Keratinocyte (primary cell): ENCODE measurements at places on chromosomes 5 and 9.

DNA sequence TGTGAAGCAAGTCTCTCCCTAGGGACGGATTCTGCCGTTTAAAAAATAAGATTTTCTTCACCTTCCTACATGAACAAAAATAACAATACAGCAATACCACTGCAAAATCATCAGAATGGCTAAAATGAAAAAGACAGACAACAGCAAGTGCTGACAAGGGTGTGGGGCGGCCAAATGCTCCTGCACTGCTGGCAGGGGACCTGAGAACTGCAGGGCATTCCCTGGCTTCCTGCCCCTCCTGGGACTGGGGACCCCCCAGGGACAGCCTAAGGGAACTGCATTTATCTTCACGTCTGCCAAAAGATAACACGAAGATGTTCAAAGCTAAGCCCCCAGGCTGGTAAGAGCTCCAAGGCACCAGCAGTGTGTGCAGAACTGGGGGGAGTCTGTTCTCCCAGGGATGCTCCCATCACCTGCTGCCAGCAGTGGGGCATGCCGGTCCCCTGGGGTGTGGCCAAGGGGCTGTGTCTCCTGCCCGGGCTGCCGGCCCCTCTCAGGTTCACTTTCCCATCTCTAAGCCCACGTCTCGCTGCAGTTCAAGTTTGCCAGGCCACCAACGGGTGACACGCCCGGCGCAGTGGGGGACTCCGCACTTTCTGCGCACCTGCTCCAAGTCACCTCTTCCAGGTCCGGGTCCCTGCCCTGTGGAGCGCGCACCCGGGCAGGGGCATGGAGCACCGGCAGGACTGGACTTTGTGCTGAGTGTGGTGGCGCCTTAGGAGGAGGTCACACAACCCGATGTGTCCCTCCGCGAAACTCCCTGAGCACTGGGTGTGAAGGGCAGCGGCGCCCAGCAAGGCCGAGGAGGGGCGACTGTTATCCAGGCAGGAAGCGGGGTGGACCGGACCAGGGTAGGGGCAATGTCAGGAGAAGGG lies 4.5 kb upstream of the EGFL7 start:
- DNase-seq = no peak

- no peak for DNase-seq
These were observed 131.2 kb upstream of the IQGAP2 start for GRCh38 chr5:76271836-76272235.

DNA sequence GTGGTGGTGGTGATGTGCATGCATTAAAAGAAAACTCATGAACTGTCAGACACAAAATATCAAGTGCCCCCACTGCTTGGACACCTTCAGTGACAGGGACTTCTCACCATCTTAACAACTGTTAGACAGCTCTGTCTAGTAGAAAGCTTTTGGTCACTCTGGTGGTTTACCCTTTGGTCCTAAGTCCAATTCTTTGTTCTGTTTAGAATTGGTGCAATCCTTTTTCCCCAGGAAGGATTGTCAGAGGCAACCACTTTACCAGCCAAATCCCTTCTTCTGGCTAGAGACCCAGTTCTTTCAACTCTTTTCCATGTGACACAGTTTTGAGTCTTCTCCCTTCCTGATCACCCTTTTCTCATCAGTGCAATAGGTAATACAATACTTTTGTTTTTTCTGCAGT lies 140.2 kb downstream of the SEC61B start:
- DNase-seq = no peak

- DNase-seq = peak; percentile 58
These were observed 77.0 kb upstream of the ZFAND5 start for GRCh38 chr9:72441848-72442607.

- no peak for DNase-seq
These were observed 105.5 kb upstream of the PITX1 start for GRCh38 chr5:135139381-135140134.

- no peak for DNase-seq
These were observed 38.2 kb downstream of the POLR1E start for GRCh38 chr9:37523916-37524315.

DNA sequence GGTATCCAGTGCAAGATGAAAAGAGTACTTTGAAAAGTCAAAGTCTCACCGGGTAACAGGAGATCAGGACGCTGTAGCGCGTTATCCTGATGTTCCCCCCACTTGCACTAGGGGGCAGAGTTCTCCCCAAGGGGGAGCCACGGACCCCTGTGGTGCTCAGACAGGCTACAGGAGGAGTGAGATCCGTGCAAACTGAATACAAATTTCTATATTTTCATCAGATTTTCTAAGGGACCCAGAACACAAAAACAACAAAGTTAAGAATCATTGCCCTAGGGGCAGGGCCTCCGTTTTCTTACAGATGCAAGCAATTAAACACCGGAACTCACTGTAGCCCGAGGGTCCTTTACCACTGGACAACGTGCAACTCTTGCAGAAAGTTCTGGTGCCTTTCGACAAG lies 2.0 kb downstream of the MYO10 start:
- DNase-seq = no peak

DNA sequence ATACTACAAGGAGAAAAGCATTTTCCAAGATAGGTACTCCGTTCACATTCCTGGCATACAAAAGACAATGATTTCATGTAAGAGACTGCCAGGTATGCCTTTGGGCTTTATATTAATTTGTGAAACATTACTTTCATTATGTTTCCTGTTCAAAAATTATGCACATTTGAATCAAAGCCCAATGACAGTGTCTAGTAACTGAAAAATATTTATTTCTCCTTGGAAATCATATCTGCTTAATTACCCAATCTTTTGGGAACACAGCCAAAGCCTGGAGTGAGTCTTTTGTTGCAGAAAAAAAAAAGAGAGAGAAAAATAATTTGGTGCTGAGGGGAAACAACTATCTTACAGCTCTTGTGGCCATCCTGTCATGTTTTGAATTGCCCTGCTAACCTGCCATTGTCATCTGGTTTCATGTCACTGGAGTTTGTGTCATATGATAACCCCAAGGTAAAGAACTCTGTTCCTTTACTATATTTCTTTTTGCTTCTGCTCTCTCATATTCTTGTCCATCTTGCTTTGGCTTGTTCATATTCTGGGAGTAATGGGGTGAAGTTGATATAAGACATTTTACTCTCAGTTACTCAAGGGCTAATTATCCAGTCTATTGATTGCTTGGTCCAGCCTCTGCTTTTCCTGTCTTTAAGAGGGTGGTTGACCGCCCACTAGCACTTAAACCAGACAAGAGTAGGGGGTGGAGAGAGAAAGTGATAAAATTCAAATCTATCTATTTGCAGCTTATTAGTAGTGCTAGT lies 238.3 kb upstream of the NUDT12 start:
- DNase-seq = no peak

GRCh38 chr9:112074250-112075008 lies 100.7 kb downstream of the SUSD1 start:
- no peak for DNase-seq

DNA sequence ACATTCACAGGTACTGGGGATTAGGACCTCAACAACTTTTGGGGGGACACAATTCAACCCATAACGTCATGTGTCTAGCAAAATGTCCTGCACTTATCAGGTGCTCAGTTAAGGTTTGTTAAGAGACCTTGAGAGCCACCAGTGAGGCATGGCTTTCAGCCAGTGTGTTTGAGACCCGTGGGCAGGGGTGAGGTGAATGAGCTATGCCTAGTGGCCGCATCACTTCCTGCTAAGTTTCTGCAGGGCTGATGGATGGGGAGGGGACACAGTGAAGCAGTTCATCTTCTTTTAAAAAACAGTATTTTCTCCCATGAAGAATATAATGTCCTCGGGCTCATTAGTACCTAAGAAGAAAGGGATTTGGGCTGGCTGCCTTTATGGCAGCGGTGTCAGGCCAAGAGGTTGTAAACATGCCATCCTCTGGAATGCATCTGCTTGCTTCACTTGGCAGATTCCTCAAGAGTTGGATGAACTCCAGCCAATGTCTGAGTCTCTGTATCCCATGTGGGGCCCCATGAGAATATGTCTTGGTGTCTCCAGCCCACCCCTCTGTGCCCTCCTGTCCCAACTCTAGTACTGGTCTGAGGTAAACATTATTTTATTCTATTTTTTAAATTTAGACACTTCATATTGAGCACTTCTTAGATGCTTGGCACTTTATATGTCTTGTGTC lies 282.2 kb downstream of the CWC27 start:
- no peak for DNase-seq

GRCh38 chr9:72203205-72203803 lies 54.1 kb downstream of the GDA start:
- DNase-seq = no peak

- DNase-seq = no peak
These were observed 235.3 kb downstream of the ZSWIM6 start for GRCh38 chr5:61567337-61567736.

DNA sequence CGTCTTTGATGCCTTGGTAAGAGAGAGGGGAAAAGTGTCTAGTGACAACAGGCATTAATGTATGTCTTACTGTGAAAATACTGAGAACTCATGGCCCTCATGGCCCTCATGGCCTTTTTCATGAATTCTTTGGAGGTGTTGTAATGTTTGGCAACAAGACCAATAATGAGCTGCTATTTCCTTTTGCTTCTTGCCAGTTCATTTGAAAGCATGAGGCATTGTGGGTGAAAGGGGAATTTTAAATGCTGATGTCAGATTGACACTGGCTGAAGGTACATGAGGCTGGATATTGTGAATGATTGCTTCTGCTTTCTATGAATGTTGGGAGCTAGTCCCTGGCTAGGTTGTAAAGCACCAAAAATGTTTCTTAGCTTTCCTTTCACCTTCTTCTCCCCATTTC lies 79.2 kb downstream of the DOCK2 start:
- DNase-seq = no peak

GRCh38 chr9:83019246-83019645 lies 43.7 kb downstream of the RASEF start:
- no peak for DNase-seq

GRCh38 chr9:34218446-34218845 lies 39.6 kb downstream of the UBAP1 start:
- DNase-seq = no peak

DNA sequence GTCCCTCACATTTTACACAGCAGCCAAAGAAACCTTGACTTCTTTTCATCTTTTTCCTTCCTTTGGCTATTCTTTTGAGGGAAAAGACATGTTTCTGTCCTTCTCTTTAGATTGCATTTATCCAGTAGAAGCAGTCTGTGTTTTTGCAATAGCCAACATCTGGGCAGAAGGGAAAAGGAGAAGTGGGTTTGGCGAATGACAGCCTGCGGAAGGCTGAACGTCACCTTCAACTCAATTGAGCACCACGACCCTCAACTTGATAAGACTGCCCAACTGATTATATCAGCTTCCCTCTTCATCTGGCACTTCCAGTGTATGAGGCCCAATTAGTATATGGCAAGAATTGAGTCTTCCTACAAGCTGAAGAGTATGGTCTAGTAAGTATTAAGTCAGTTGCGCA lies 1997.6 kb upstream of the WWC1 start:
- no peak for DNase-seq

- no peak for DNase-seq
These were observed 621.0 kb downstream of the ACTL7B start for GRCh38 chr9:108234811-108235210.

DNA sequence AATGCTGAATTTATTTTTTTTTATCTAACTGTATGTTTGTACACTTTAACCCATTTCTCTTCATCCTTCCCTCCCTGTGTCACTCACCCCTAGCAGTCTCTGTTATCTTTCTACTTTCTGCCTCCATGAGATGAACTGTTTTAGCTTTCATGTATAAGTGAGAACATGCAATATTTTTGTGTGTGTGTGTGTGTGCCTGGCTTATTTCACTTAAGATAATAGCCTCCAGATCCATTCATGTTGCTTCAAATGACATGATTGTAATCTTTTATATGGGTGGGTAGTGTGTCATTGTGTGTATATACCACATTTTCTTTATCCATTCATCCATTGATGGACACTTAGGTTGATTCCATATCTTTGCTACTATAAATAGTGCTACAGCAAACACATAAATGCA lies 1023.9 kb downstream of the TLE1 start:
- no peak for DNase-seq

DNA sequence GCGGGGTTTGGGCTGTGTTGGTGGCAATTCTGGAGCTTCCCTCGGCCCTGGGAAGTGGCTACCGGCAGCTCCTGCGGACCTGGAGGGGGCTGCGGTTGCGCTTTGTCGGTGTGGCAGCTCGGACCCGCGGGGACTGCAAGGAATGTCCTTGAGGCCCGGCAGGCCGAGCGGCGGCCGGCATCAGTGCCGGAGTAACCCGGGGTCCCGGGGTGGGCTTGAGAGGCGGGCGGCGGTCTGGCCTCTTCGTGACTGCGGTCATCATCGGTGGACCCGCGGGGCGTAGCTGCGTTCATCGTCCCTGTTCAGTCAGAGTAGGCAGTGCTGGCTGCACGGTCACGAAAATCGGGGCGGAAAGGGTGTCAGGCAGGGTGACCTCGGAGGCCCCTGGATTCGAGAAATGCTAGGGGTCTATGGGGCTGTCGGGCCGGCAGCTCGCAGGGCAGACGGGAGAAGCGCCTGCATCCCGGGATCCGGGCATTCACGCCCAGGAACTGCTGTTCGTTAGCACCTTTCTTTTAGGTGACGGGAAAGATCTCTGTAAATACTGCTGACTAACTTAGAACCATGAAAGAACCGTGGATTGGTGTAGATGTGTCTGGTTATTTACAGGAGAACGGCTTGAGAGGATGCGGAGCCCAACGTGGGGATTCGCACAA lies 474 bp downstream of the HMGCR start:
- no peak for DNase-seq

- no peak for DNase-seq
These were observed 59.8 kb downstream of the FOXD1 start for GRCh38 chr5:73388740-73389139.
